ENCODE measurements at places on chromosomes 11 and 22. TPM values are rescaled to one million over a fixed set of nuclear protein-coding genes. Genes with fewer than 3 reads are reported as not detected.

DNA sequence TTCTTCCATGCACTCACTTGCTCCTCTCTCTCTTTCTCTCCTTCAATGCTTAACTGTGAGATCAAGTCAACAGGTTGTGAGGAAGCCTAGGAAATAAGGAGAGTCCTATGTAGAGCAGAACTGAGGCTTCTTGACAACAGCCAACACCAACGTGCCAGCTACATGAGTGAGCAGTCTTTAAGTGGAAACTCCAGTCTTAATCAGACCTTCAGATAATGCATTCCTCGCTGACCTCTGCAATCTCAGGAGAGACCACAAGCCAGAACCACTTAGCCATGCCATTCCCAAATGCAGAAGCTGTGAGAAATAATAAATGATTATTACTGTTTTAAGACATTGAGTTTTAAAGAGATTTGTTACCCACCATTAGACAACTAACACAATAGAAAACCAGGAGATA is 6.1 kb upstream of the TEAD1 start:
- no peak for DNase-seq

Gene GRIK4
- total RNA-seq: 0.13 TPM

DNA sequence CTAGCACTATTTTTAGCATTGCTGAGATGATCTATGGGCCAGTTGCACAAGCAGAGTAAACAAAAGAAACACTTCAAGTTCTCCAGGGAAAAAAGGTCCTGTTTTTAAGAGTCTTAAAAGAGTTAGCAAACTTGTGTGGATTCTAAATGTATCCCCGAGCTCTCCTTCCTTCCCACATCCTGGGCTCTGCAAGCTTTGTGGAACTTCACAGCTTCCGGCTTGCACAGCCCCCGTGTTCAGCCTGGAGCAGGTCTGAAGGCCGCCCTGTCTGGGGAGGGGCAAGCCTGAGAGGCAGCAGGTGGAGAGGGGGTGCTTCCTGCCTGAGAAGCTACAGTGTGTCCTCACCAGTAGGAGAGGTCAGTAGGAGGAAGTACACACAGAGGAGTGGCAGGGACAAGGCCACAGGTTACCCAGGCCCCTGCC is 35.1 kb upstream of the SUSD2 start:
- peak; percentile 59 for DNase-seq

Gene SPDYC
- not detected for total RNA-seq

Data from LHCN-M2 (cell line).